Central memory CD4-positive, alpha-beta T cell (primary cell): ENCODE measurements at places on chromosomes 6 and 20.

- DNase-seq = no peak
These were observed 249.0 kb upstream of the OPRM1 start for GRCh38 chr6:153790048-153790447.

- no peak for DNase-seq
These were observed 79.3 kb downstream of the INSM1 start for GRCh38 chr20:20447196-20447595.

DNA sequence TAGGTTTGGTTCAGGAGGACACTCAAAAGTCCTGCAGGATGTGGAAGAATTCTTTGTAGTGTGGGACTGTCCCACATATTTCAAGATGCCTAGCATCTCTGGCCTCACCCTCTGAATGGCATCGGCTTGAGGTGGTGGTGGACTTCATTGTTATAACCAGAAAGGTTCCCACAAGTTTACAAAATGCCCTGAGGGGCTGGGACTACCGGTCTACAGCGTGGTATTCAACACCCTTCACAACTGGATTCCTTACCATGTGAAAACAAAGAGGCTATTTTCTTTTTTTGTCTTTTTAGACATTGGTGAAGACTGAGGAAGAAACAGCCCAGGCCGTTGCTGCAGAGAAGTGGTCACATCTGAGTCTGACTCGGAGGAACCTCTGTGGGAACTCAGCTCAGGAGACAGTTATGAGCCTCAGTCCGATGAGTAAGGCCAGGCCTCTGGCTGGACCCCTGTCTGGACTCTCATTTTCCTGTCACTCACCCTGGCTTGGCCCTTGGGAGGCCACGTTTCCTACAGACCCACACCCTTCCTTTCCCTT is 15.2 kb downstream of the PGBD1 start:
- DNase-seq = no peak

DNA sequence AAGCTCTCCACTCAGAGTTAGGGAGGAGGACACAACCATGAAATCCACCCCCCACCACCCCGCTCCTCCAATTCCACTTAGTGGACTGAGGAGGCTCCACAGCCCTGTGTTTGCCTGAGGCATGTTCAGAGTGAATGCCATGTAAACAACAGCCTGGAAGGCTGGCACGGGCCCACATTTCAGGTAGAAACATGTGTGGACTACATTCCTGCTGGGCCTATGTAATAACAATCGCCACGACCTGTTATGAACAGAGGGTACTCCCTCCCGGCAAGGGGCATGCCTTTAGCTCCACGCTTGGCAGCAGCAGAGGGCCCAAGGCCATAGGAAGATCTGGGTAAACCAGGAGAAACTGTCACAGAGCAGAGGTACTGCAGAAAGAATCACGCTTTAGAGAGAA is 65.5 kb downstream of the ISM1 start:
- DNase-seq = no peak

- DNase-seq = no peak
These were observed 74.7 kb downstream of the MRPL14 start for GRCh38 chr6:44052419-44053023.

GRCh38 chr6:39224523-39225182 is 4.6 kb downstream of the KCNK5 start:
- DNase-seq = no peak

DNA sequence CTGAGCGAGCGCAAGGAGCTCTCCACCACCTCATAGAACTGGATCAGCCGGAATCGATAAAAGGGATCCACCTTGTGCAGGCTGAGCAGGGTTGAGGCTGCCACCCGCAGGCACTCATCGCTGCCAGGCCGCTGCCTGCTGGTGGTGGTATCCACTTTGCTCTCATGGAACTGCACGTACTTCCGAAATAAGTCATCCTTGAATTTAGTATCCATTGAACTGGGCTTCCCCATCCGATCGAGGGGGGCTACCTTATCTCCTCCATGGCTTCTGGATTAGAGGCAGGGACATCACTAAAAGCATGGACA is 7.1 kb downstream of the SPATA2 start:
- DNase-seq = no peak

GRCh38 chr20:33602826-33603590 is 59.1 kb upstream of the C20orf144 start:
- DNase-seq = no peak

DNA sequence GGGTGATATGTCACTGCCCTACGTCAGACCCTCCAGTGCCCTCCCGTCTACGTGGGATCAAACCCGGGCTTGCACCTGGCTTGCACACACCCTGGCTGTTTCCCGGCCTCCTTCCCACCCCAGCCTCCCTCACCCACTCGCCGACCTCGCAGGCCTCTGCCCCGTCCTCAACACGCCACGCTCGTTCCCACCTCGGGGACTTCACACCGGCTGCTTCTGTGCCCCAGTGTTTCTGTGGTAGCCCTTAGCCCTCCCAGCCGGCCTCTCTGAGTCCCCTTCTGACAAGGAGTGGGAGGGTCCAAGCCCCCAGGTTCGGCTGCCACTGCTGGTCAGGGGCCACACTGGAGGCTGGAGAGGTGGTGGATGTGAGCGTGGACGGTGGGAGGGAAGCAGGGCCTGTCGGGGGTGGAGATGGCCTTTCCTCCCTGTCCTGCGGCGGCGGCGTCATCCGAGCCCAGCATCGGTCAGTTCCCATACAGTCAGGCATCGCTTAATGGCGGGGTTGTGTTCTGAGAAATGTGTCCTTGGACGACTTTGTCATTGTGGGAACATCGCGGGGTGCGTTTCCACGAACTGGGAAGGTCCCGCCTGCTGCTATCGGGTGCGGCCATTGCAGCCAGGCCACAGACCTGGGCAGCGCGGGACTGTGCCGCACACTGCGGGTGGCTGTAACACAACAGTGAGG is 11.4 kb upstream of the KIF25 start:
- no peak for DNase-seq

- DNase-seq = no peak
These were observed 149.4 kb upstream of the MLIP start for GRCh38 chr6:53961679-53962370.

- DNase-seq = no peak
These were observed 157.1 kb downstream of the CDH4 start for GRCh38 chr20:61408951-61409740.

DNA sequence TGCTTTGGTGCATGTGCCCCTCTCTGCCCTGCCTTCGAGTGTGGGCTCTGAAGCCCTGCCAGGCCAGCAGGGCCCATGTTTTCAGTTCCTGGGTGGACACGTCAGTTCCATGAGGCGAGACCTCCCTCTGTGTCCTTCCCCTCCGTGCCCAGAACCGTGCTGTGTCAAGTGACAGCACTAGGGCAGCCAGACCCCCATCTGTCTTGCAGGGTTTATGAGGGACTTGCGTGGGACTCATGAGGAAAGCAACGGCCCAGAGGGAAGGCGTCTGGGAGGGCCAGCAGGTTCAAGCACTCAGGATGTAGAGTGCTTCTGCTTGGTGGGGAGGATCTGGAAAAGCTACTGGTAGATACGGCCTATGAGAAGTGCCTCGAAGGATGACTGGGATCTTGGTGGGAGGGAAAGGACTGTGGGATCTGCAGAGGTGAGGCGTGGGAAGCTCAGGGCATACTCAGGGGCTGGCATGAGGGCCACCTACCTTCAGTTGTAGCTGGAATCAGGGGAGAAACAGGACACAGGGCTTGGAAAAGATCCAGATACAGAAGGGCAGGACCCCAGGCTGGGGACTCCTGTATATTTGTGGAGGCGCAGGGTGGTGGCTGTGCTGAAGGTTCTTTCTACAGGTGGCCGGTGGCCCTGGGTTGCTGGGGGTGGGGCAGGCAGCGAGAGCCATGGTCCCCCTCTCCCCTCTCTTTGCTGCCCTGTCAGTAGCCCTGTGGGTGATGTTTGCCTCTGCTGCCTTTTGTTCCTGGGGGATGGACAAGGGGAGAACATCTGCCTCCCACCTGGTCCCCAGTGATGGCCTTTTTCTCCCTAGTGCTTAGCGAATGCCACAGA is 5.5 kb downstream of the NPEPL1 start:
- no peak for DNase-seq

- no peak for DNase-seq
These were observed 490.7 kb upstream of the BTBD3 start for GRCh38 chr20:11426948-11427347.

- DNase-seq = no peak
These were observed 42.8 kb downstream of the GPR6 start for GRCh38 chr6:110020888-110021287.

DNA sequence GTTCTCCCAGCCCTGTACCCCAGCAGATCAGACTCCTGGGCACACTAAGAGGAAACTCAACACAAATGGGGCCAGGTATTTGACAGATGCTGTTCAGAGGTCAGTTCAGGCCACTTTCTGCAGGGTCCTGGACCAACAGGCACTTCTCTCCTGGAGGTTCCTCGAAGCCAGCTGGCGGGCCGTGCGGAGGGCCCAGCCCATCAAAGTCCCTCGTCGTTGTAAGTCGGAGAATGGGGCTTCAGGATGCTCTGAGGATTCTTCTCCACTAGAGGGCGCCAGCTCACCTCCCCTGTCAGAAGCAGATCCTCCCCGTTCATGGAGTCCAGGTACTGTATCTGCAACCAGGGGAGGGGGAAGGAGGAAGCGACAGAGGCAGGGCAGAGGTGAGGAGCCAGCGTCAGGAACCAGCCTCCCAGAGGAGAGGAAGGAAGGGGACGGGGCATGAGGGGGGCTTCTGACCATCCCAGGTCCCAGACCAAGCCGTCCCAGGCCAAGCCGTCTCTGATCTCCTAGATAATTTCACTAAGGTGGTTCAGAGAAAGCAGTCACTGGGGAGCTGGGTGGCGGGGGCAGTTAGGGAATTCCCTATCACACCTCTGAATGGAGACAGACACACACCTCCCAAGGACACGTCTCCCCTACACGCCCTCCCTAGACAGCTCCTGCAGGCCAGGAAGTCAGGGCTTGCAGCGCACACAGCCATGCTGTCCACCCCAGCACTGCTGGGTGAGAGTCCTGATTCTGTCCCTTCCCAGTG is 11.7 kb upstream of the FAM83C start:
- peak; percentile 80 for DNase-seq
